Stimulated activated CD4-positive, alpha-beta T cell treated with anti-CD3 and anti-CD28 coated beads, Interleukin-1b, Interleukin-23, amount 100 ng/mL, for 1 hour (primary cell): ENCODE measurements at places on chromosomes 2 and 18.

DNA sequence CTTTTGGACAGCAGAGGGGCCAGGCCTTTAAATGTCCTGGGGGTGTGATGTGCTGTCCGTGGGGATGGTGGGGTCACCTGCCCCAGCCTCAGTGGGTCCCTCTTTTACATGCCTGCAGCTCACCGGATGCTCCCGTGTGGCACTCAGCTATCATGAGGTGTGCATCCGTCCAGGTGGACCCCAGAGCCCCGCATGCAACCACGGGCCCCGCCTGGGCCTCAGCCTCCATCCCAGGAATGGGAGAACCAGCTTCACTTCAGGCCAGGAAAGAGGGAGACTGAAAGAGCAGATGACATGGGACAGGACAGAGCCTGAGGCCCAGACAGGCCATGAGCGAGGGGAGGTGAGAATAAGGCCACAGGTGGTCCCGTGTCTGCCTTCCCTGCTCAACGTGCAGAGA lies 37.5 kb downstream of the RAMP1 start:
- DNase-seq: no peak

- DNase-seq: no peak
Observed at GRCh38 chr18:49177812-49178211, 227.0 kb upstream of the SMAD7 start.

GRCh38 chr2:124894199-124894598 lies 869.1 kb downstream of the CNTNAP5 start:
- no peak for DNase-seq

DNA sequence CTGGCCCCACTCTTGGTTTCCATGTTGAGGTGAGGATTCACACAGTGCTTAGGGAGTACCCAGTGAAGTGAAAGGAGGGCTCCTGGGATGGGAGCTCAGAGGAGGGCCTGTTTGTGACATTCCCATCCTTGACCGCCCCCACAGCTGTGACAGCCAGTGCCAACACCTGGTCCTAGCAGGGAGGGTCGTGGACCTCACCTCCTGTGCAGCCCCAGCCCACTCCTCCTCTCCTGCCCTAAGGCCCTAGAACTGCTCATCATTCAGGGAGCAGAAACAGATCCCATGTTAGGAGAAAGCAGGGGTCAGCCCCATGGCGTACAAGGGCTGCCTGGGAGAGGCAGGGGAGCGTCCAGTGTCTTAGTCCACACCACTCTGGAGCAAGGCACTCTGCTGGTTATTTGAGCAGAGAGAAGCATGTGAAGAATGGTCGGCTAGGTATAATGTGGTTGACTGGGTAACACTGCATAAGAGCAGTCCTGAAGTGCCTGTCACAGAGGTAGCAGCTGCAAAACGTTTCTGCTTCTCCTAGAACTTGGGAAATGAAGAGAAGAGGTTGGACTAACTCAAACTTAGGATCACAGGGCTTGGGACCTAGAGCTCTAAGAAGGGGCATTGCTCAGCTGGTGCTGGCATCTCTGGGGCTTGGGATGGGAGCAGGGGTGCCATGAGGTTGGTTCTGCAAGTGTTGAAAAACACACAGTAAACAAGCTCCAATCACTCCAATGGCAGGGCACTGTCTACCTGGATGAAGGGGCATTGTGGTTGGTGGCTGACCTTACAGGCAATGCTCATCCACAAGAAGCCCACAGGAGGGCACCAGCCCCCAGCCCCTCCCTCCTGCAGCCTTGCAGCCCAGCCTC lies 55.6 kb downstream of the FAM168B start:
- DNase-seq: no peak

DNA sequence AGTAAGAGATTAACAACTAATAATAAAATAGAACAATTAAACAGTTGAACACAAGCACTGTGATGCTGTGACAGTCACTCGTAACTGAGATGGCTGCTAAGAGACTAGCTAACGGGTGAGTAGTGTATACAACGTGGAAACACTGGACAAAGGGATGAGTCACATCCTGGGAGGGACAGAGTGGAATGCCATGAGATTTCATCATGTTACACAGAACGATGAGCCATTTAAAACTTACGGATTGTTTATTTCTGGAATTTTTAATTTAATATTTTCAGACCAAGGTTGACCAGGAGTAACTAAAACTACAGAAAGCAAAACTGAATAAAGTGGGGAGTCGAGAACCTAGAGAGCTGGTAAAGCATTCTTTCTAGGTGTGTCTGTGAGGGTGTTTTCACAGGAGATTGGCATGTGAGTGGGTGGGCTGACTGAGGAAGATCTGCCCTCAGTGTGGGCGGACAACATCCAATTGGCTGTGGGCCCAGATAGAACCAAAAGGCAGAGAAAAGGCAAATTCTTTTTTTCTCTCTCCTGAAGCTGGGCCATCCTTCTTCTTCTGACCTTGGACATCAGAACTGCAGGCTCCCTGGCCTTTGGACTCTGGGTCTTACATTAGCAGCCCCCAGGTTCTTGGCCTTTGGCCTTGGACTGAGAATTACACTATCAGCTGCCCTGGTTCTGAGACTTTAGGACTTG lies 14.6 kb downstream of the TMSB10 start:
- no peak for DNase-seq

GRCh38 chr2:19312949-19313348 lies 45.5 kb downstream of the OSR1 start:
- no peak for DNase-seq

- no peak for DNase-seq
Observed at GRCh38 chr2:55861733-55862132, 61.8 kb downstream of the EFEMP1 start.

DNA sequence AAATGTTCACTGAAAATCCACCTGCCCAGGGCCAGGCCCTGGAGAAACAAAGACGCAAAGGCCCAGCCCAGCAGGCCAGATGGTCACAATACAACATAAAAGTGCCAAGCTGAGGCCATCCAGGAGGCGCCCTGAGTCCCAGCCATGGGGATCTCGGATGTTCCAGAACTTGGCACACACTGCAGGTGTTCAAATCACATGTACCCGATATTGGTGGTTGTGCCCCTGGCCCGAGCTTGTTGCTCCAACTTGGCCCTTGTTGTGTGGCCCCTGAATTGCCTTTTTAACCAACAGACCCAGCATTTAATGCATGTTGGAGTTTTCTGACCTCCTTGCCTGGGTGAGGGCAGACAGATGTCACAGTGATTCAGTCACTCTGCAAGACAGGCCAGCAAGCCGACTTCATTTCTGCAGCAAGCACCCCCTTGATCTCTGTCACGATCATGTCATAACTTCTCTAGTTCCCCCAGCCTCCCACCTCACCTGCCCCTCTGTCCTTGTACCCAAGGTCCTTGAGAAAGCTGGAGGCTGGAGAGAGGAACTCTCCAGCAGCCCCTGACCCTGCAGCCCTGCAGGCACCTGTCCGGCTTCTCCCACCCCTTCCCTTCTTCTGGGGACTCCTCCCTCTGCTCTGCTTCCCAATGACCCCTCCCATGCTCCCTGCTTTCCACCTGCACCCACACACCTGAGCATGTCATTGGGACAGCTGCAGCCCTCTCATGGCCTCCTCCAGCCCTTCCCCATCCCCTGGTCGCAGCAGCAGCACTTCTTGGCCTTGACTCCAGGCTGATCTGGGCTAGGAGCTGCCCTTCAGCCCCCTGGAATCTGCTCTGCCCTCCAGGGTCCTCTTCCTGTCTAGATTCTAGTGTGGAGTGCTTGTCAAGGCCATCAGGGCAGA lies 9.1 kb downstream of the NGEF start:
- no peak for DNase-seq

DNA sequence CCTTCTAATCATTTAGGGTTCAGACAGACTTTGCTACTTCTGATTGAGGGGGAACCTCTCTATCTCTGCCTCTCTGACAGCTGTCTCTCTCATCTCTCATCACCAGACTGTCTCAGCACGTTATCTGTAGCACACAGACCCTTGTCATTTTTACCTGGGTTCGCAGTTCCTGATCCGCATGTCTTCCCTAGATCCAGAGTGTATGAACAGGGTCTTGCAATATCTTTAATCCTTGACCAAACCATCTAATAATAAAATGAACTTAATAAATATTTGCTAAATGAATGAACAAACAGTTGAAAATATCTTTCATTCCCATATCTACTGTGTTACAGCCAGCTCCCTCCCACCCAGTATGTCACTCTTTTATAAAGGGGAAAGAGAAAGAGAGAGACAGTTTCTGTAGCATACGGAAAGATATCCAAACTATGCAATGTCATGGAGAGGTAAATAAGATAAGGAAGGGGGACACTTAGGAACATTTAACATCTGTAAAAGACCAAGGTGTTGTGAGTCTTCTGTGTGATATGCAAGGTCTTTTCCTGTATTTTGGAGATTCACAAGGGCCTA lies 507.6 kb downstream of the SUCLG1 start:
- DNase-seq: no peak

DNA sequence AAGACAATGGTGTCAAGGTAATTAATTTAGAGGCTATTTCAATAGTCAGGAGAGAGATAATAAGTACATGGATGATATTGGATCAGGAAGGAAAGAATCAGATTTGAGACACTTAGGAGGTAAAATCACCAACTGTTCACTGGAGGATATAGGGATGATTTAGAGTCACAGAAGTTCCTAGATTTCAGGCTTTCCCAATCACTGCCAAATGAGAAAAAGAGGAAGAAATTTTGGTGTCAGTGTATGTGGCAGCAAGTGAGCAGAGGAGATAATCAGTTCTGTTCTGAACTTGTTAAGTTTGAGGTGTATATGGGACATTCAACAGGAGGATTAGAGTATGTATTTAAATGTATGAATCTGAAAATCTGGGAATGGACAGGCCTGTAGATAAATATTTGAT lies 640.4 kb downstream of the NR4A2 start:
- no peak for DNase-seq

DNA sequence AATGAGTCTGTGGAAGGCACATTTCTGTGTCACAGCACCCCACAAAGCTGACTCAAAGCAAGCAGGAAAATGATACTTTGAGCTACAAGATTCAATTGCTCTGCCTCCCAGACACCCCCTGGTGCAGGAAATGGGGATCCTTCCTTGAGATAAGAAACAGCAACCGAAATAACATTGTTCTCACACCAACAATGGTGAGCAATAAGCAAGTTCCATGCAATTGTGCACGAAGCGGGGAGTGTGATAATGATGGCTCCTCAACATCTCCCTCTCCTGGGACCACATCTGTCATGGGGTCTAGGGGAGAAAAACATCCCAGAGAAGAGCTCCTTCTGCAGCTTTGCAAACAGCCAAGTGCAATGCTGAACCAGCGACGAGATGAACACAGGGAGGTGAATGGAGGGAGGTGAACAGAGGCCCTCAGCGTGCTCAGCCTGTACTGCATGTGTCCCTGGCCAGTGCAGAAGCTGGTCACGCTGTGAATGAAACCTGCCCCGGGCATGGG lies 67.7 kb downstream of the PDCL3 start:
- no peak for DNase-seq
